ENCODE measurements at places on chromosomes 13 and 19.

- H3K27ac ChIP-seq: no peak overlapping the region
- H3K27me3 ChIP-seq: no peaks in the 10 kb centered on the region
- no peak overlapping the region for H3K4me3 ChIP-seq
- H3K36me3 ChIP-seq: no peaks in the 10 kb centered on the region
Observed at GRCh38 chr13:62997038-62997599, 1581.5 kb upstream of the PCDH20 start.

DNA sequence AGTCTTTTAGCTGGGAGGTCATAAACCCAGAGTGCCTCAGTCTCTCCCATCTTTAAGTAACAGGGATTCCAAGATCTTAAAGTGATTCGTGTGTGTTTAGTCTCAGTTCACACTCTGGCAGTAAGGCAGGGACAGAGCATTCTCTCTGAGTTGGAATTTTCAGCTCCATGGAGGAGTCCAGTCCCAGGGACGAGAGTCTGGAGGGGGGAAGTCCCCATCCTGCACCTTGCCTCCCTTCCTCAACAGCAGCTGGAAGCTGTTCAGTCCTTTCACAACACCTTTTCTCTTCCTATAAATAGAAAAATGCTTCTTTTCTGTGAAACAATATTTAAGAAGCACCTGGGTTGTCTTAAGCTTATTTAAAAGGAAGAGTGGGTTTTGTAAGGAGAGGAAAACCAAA, 82.0 kb downstream of the KLF5 start:
- H3K36me3 ChIP-seq: no peaks in the 10 kb centered on the region
- peaks cover 15% of the 10 kb centered on the region for H3K4me1 ChIP-seq
- no peak for DNase-seq
- no peaks in the 10 kb centered on the region for H3K27me3 ChIP-seq
- no peak overlapping the region for H3K4me3 ChIP-seq
- H3K27ac ChIP-seq: no peak overlapping the region

GRCh38 chr13:113205428-113205931, 3.0 kb downstream of the PCID2 start:
- no peaks in the 10 kb centered on the region for H3K36me3 ChIP-seq
- H3K27me3 ChIP-seq: no peaks in the 10 kb centered on the region
- DNase-seq: peak; percentile 66

DNA sequence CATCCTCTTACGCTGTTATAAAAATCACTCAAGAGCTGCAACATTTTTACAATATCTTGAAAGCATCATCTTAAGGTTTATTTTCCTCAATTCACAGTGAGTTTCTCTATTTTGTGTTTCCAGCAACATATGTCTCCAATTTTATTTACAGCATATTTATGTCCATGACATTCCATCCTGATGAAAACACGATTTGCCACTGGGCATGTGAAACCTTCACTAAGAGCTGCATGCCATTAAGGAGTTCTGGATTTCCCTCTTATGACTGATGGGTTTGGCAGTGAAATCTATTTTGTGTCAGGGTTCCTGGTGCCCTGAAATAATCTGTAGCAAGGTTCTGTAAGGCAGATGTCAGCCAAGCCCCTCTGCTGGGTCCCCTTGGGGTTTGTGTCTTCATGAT, 527.6 kb upstream of the KLF12 start:
- no peak overlapping the region for H3K4me3 ChIP-seq
- no peaks in the 10 kb centered on the region for H3K36me3 ChIP-seq
- no peaks in the 10 kb centered on the region for H3K27me3 ChIP-seq
- H3K4me1 ChIP-seq: peaks cover 11% of the 10 kb centered on the region

DNA sequence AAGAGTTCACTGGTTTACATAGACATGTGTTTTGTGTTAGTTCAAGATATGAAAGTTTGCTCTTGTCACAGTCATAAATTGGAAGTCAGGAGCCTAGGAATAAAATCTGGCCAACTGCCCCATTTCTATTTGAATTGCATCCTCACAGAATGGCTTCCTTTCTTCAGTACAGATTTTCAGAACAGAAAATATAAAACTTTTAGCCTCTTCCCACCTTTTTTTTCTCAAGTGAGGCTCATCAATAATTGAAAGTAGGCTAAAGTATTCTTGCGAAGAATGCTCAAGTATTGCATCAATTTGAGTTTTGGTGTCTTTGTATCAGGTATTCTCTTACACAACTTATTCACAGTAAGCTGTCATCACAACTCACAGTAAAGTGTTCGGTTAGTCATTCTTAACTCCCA, 802.7 kb downstream of the PCDH9 start:
- no peak overlapping the region for H3K27ac ChIP-seq
- no peak for DNase-seq
- no peaks in the 10 kb centered on the region for H3K36me3 ChIP-seq
- H3K27me3 ChIP-seq: no peaks in the 10 kb centered on the region
- no peaks in the 10 kb centered on the region for H3K4me1 ChIP-seq
- no peak overlapping the region for H3K4me3 ChIP-seq

DNA sequence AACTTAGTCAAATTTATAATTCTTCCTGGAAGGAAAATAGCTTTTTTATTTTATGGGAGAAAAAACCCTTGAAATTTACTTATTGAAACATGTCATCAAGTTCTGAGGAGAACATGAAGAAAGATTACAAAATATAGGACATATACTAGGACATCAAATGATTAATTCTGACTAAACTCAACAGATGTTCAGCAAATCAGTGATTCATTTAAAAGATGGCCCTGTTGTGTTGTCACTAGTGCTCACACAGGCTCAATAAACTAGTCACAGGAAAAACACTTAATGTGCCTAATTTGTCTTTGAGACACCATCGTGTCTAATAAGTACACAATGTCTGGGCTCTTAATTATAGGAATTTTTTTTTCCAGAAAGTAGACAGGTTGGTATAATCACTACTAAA, 223.8 kb upstream of the TMTC4 start:
- H3K4me1 ChIP-seq: peaks cover 18% of the 10 kb centered on the region
- no peak overlapping the region for H3K4me3 ChIP-seq
- H3K27me3 ChIP-seq: no peaks in the 10 kb centered on the region
- H3K36me3 ChIP-seq: no peaks in the 10 kb centered on the region
- peak; percentile 51 for DNase-seq
- H3K27ac ChIP-seq: no peak overlapping the region

GRCh38 chr13:34868733-34869132, 73.3 kb upstream of the NBEA start:
- no peak overlapping the region for H3K4me3 ChIP-seq
- DNase-seq: no peak
- no peak overlapping the region for H3K27ac ChIP-seq
- no peaks in the 10 kb centered on the region for H3K36me3 ChIP-seq

GRCh38 chr13:93511011-93511410, 284.4 kb downstream of the GPC6 start:
- H3K36me3 ChIP-seq: no peaks in the 10 kb centered on the region
- no peak overlapping the region for H3K27ac ChIP-seq
- no peaks in the 10 kb centered on the region for H3K4me1 ChIP-seq
- H3K27me3 ChIP-seq: no peaks in the 10 kb centered on the region
- DNase-seq: no peak

DNA sequence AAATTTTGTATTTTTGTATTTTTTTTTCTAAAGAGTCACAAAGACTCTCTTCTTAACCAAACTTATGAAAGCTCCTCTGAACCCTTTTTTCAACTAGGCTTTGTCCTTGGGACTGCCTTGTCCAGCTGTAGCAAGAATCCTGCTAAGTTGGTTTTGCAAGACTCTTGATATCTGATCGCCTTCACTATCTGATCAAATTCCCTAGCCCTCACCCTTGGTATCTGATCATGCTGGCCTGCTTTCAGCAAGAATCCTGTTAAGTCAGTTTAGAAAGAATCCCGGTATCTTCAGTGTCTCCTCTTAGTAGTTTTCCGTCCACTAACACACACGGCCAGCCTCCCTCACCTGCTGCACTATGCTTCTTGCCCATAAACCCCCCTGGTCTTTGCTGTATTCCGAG, 1.9 kb upstream of the SIGLEC5 start:
- no peak overlapping the region for H3K27ac ChIP-seq
- no peak for DNase-seq
- H3K4me3 ChIP-seq: no peak overlapping the region
